ENCODE measurements at places on chromosomes 5 and 9.

GRCh38 chr5:155260798-155261197, 247.2 kb downstream of the KIF4B start:
- peak; percentile 3 for DNase-seq

DNA sequence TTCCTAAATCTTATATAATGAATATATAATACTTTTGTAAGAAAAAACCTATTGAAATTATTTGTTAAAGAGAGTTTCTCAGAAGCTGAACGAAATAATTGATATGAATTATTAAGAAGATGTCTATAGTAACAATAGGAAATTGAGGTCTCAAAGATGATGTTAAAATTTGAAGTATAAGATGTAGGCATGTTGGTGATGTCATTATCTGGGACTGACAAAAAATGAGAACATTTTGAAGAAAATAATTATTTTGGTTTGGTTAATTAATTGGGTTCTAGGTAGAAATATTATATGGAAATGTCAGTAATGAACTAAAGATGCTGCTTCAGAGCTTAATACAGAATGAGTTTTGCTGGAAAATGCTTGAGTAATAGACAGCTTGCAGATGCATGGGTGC, 501.4 kb upstream of the ST8SIA4 start:
- DNase-seq: no peak

DNA sequence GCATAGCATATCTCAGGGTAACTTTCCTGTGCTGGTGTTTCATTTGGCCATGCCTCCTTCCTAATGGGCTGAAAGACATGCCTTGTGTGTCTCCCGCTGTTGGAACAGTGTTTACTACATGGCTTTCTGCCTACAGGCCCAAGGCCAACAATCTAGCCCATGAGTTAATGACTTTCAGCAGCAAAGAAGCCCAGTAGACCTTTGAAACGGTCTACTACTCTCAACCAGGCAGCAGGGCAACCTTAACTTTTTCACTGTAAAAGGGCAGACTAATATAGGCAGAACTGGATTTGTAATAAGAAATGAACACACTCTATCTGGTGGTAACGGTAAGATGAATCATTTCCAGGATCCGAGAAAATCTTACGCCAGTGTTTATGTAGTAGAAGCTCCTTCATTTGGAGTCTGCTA, 21.0 kb downstream of the C5orf15 start:
- DNase-seq: no peak

GRCh38 chr5:1440098-1440493, 5.1 kb downstream of the SLC6A3 start:
- no peak for DNase-seq

DNA sequence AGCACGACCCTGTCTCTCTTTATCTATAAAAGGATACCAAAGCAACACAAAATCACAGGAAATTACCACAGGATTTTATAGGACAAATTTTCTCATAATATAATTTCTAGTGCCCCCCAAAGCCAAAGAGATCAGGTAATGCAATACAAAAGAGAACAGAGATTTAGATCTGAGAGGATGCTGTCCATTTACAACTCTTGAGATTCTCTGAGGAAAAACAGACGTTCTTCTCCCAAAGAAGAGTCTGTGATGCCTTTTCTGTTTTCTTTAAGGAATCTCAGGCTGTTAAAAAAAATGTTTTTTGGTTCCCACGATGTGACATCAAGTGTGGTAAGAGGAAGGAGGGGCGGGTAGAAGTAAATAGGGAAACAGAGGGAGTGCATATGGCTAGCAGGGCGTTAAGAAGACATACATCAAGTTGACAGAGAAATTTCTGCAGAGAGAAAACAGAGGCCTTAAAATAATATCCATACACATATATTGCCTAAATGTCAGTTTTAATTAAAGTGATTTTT, 274.7 kb downstream of the YTHDC2 start:
- DNase-seq: no peak

GRCh38 chr9:84659313-84659712, 10.2 kb upstream of the NTRK2 start:
- no peak for DNase-seq

- peak; percentile 0 for DNase-seq
These were observed 50.3 kb upstream of the TGFBR1 start for GRCh38 chr9:99054581-99054980.
